CD8-positive, alpha-beta memory T cell (primary cell): ENCODE measurements at places on chromosomes 3 and 15.

DNA sequence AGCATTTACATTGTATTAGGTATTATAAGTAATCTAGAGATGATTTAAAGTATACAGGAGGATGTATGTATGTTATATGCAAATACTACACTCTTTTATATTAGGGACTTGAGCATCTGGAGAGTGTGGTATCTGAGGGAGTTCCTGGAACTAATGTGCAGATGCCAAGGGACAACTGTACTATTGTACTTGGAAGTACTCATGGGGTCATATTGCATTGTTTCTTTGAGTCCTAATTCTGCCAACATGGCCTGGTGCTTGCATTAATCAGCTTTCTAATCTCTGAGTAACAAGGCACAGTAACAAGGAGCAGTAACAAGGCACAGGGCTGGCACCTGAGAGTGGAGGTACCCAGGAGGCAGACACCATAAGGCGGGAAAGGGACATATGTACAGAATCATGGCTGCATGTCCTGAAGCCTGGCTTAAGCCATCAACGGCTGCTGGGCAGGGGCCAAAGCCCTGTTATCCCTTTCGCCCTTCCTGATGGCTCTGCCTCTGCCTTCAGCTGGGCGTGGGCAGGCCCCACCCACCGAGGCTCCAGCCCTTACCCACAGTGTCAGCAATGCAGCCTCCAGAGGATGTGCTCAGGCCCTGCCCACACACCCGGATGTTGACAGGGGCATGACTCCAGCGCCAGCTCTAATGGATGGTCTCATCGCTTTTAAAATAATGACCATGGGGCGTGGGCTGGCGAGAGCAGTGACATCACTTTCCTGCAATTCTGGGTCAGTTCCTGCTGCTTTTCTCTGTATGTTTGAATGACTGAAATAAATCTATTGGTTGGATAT, 22.9 kb downstream of the CEMIP start:
- no peak for DNase-seq

DNA sequence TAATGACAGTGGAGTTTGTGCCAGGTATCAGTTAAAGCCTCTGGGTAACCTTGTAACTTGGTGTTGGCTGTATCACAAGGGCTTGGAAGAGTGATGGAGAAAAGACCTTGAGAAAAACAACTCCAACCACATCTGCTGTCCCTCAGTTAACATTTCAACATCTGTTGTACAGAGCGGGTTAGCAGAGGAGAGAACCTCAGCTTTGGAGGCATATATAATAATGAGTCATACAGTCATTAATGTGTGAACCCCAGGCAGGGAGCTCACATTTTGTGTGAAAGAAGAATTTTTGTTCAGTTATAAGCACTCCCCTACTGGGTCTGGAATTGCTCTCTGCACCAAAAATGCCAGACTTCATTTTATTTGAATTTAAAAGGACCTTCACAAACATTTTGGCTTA, 439.5 kb downstream of the PDCD6IP start:
- DNase-seq: no peak

- no peak for DNase-seq
These were observed 2.7 kb upstream of the BAHD1 start for GRCh38 chr15:40437752-40438687.

- DNase-seq: no peak
These were observed 241.6 kb downstream of the NLGN1 start for GRCh38 chr3:173639098-173639497.

- no peak for DNase-seq
These were observed 12.9 kb upstream of the DCBLD2 start for GRCh38 chr3:98914210-98915080.

DNA sequence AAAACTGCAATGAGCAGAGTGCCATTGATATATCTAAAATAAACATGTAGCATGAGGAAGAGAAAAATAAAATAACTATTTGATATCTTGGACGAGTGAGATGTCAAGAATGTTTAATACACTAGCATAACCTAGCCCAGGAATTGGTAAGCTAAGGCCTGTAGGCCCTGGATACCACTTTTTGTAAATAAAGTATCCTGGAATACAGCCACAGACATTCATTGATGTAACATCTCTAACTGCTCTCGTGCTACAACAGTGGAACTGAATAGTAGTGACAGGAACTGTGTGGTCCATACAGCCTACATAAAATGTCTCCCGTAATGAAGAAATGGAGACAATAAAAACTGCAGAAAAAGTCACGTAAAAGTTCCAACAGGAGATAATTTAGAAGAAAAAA, 869.0 kb downstream of the AGBL1 start:
- DNase-seq: no peak

GRCh38 chr15:59448871-59449270, 10.9 kb downstream of the FAM81A start:
- no peak for DNase-seq

- DNase-seq: no peak
These were observed 642.6 kb downstream of the MAGI1 start for GRCh38 chr3:65396078-65396477.

- no peak for DNase-seq
These were observed 119.7 kb downstream of the SNRK start for GRCh38 chr3:43405888-43406642.

GRCh38 chr3:59374818-59375211, 325.0 kb upstream of the CFAP20DC start:
- no peak for DNase-seq

DNA sequence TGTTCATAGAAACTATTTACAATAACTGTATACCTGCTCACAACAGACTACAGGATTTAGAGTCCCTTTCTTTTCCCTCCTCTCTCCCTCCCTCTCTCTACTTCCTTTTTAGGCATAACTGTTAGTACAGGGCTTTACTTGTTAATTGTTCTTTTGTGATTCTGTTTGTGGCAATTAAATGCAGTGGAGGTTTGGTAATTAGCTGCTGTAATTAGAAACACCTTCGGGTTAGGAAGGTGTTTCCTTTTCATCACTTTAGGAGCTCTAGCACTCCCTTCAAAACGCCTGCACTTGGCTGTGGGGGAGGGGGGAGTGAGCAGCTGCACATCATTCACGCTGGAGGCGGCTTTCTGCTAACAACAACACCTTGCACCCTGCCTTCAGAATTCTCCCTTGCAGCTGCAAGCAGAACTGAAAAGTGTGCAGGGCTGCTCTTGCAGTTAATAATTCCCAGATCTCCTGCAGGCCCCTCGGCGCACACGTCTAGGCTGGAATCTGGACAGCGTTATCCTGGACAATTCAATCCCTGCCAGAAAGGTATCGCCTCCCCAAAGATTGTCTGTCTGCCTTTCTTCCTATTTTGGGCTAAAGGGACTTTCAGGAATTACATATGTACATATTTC, 242.6 kb upstream of the RGMA start:
- no peak for DNase-seq

DNA sequence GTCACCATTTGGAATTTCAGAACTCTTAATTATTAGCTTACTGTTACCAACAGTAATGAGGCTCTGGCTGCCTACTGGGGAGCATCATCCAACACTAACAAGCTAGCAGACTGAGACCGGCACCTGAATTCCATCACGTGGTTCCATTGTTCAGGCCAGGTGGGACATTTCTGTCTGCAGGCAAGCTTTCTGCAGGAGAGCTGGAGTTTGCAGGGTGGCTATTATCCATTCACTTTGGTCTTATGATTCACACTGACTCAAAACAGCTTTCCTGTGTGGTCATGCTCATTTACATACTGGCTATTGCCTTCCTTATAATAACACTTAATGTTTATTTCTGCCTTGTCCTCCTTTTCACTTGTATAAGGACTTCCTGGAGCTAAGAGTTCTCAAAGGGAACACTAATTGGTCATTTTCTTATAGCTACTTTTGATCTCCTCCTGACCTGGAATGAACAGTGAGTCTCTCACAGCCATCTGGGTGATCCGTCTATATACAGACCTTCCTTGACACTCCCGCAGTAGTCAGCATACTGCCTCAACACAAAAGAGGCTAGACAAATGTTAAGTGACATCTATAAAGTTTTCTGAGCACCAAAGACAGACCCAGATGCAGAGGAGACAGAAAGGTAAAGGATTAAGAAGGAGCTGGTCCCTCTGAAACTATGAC, 695.4 kb downstream of the FHIT start:
- DNase-seq: no peak

DNA sequence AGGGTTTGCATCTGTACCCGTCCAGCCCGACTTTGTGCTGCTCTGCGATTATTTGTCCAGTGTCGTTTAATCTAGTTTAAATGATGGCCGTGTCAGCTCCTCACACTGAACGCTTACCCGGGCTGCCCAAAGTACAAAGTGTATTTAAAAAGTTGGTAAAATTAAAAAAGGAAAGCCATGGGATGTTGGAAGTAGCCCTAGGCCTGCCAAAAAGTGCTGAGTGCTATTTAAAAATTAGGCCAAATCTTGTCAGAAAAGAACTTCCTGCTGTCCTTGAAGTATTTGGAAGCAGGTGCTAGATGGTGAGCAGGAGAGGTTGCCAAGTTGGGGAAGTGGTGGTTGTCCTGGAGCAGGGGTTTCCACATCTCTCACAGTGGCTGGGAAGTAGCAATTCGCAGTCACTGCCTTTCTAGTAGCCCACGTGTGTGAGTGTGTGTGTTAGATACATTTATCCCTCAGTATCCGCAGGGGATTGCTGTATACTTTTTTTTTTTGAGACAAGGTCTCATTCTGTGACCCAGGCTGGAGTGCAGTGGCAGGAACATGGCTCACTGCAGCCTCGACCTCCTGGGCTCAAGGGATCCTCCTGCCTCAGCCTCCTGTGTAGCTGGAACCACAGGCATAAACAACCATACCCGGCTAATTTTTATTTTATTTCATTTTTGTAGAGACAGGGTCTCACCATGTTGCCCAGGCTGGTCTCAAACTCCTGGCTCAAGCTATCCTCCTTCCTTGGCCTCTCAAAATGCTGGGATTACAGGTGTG, 664 bp downstream of the PPCDC start:
- no peak for DNase-seq

- DNase-seq: peak; percentile 13
These were observed 383.1 kb upstream of the TPRG1 start for GRCh38 chr3:188788621-188789081.

- DNase-seq: no peak
These were observed 16.3 kb downstream of the RGMA start for GRCh38 chr15:93072411-93073394.

DNA sequence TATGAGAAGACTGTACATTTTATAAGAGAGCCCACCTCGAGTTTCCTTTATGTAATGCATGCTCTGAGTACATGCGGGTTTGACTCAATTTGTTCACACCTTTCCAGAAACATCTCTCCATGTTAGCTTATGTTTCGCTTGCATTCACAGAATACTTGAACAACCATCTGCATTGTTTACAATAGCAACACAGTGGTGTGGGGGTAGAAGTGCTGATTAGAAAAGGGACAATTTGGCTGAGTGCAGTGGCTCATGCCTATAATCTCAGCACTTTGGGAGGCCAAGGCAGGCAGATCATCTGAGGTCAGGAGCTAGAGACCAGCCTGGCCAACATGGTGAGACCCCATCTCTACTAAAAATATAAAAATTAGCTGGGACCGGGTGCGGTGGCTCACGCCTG, 60.9 kb downstream of the NCEH1 start:
- no peak for DNase-seq

DNA sequence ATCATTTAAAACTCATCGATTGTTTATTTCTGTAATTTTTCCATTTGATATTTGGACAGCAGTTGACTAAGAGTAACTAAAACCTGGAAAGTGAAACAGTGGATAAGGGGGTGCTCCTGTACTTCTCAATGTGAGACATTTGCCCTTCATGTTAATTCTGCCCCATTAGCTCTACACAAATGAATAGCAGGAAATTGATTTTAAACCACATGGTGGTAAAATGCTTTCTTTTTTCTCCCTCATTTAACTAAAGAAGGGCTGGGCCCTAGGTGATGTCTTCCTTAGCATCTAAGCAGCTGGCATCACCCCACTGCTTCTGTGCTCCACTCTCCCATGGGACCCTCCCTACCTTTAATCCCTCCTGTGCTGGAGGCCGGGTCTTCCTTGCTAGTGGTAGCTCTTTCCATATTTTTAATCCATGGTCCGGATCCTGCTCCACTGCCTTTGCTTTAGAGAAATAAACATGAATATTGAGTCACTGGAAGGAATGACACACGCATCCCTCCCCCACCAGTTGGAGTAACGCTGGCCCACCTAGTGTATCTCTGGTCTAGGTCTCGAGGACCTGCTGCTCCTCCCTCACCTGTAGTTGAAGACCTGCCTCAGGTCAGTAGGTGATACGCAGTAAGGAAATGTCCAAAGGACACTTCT, 30.2 kb upstream of the LAMP3 start:
- DNase-seq: no peak

DNA sequence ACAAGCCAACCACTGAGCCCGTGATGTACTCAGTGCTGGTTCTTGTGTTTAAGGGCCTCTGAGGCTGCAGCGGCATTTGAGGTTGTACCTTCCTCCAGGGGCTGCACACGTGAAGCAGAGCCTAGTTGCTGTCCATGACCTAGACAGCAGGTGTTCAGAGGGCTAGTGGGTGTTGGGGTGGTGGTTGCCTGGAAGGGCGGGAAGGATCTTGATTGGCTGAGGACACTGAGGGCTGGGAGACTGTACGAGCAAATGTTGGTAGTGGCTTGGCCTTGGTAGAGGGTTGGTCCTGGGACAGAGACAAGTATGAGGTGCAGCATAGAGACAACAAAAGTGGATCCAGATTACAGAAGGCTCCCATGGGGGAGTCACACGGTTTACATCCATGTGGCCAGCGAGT, 17.0 kb upstream of the HES1 start:
- DNase-seq: no peak

- DNase-seq: peak; percentile 30
These were observed 90.6 kb upstream of the AKAP13 start for GRCh38 chr15:85289677-85290365.

DNA sequence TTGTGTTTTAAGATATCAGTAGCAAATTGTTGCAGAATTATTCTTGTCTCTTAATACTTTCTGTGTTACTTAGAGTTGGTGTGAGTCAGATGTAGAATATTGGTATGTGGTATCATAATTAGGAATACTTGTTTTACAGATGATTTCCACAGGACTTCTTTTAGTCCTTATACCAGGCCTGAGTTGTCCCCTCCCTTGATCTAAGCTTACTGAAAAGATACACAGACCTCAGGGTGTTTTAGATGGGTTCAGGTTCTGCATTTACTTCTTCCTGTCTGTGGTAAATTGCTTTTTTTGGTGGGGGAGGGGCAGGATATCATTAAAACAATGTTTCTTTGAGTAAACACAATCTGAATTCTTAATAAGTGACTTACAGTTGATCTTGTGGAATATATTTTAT, 14.2 kb downstream of the DZIP3 start:
- no peak for DNase-seq

DNA sequence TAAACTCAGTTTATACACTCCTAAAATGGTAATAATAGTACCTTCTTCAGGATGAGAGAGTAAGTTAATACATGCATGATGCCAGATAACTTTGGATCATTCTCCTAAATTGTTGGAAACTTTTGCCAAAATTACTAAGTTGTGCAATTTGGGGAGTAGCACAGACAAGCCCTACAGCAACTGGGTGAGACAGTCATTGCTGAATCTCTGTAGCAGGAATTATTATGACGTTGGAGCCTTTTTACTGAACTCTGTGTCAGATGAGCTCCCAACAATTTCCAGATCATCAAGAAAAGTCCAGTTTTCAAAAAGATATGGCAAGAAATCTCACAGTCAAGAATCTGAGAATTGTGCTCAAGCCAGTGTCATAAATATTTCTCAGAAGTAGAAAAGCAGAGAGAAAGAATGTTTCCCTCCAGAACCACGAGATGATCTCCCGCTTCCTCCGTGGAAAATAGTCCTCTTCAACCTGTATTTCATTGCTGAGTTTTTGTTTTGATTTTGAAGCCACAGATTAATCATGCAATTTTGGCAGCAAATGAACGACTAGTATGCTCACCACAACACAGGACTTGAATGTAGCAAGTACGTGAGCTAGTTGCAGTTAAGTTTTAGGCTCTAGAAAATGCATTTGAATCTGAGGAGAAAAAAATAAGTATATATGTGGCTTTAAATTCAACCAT, 485.4 kb downstream of the CNTN6 start:
- no peak for DNase-seq

- no peak for DNase-seq
These were observed 15.3 kb upstream of the PARP14 start for GRCh38 chr3:122665226-122665786.
